Kidney (tissue), 22 donors: ENCODE measurements at places on chromosomes 12 and 14. TPM values are rescaled to one million over a fixed set of nuclear protein-coding genes. Genes with fewer than 3 reads are reported as not detected.
A peak's percentile ranks its signal among the peaks of the same experiment; 100 is the strongest.

DNA sequence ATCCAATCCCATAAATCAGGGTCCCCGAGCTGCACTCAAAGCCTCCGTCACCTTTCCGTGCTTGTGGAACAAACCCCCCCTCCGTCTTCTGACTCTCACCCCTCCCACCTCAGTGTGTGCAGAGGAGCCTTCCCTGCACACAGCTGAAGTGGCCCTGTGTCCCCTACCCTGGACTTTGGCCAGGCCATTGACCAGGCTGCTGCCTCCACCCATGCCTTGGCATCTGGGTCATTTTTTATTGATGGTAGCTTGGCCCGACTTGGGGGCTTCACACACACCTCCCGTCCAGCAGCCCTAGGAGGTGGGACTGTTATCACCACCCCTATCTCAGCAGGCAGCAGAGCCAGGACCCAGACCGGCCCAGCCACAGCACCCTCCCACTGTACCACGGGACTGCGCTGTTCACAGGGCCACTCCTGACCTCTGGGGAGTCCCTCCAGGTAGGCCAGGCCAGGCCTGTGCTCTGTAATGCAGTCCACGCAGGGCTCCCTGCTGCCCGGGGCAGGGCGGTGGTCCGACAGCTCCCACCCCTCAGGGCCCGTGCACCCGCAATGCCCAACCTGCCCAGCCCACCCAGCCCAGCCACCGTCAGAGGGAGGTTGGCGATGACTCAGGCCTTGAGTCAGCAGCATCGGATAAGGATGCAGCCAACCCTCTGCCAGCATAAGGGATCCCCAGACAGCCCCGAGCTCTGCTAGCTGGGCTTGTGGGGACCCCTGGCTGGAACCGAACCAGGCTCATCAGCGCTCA, 9.2 kb upstream of the INF2 start:
- peak; percentile 66 for DNase-seq

GRCh38 chr12:6274231-6275221, 36.0 kb upstream of the PLEKHG6 start:
- no peak for DNase-seq

GRCh38 chr12:114265036-114265435, 140.9 kb downstream of the TBX5 start:
- no peak for DNase-seq

DNA sequence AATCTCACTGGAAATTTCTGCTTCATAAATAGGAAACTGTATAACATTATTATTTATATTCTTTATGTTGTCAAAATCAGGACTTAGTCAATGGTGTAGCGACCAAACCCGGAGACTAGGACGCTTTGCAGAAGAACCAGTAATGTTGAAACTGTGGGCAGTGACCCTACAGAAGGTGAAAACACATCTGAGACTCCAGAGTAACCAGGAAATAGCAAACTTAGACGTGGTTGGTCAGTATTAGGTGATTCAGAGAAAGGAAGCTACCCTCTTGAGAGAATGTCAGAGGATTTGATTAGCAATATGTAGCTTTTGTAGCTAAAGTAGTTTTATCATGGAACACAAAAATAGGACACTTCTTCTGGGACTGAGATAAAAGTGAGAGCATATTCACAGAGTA, 381.9 kb downstream of the SLC16A7 start:
- DNase-seq = no peak

DNA sequence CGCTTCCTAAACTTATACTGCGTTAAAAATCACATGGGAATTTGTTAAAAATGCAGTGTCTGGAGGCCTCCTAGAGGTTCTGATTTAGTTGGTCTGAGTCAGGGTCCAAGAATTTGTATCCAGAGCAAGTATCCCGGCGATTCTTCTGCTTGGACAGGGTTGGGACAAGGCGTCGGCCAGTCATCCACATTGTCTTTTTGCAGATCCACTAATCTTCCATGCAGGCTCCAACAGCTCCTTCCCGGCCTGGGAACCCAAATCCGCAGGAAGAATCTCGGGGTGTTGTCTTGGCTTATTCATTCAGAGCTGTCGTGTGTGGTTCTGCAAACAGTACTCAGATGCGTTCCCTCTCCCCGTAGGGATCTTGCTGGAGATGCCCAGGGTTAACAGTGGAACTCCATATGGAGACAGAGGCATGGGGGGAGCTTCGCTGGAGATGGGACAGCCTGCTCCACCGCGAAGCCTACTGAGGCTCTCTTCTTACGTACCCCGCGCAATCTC, 25.3 kb downstream of the GPRC5D start:
- DNase-seq = no peak

DNA sequence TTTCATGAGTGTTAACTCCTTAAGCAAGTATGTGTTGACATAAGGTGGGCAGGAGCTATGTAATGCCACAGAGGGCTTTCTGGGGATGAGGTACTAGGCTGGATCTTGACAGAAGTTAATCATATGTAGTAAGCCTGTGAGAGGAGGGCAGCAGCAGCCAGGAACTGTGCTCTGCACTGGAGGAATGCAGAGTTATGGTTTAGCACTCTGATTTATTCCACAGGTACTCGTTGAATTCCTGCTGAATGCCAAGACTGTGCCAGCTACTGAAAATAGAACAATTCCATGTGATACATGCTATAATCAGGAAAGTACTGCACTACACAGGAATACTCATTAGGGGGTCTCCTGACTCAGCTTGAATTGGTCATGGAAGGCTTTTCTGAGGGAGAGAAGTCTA, 58.7 kb downstream of the SUSD6 start:
- DNase-seq = no peak

DNA sequence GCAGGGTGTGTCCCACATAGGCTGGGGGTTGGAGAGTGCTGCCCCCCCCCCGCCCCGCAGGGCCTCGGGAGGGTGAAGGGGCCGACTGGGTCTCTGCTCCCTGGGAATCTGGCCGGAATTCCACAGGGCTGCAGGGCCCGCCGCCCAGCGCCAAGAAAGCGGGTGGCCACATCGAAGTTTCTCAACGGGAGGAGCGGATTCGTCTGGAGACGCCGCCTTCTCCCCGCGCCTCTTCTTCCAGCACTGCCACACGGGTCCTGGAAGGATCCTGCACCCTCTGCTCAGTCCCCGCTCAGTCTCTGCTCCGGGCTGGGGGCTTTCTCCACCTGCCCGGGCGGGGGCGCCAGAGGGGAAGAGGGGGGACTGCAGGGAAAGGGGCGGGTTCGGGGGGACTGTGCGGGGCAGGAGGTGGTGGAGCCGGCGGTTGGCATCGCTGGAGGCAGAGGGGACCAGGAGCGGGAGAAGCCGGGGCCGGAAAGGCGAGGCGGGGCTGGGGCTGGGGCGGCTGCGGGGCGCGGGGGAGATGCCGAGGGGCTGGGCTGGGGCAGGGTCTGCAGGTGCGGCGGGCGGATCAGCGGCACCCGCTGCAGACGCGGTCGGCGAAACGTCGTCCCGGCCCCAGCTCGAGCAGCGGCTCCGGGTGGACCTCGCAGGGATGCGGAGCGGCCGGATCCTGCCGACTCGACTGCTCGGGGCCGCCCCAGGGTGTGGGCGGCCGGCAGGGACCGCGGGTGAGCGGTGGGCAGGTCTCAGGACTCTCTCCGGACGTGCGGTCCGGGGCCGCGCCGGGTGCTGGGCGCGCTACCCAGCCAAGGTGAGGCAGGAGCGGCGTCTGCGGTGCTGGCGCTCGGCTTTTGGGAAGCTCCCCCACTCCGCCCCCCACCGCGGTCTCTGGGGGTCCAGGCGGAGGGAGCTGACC, 811.4 kb upstream of the TMEM132C start:
- DNase-seq = peak; percentile 19

DNA sequence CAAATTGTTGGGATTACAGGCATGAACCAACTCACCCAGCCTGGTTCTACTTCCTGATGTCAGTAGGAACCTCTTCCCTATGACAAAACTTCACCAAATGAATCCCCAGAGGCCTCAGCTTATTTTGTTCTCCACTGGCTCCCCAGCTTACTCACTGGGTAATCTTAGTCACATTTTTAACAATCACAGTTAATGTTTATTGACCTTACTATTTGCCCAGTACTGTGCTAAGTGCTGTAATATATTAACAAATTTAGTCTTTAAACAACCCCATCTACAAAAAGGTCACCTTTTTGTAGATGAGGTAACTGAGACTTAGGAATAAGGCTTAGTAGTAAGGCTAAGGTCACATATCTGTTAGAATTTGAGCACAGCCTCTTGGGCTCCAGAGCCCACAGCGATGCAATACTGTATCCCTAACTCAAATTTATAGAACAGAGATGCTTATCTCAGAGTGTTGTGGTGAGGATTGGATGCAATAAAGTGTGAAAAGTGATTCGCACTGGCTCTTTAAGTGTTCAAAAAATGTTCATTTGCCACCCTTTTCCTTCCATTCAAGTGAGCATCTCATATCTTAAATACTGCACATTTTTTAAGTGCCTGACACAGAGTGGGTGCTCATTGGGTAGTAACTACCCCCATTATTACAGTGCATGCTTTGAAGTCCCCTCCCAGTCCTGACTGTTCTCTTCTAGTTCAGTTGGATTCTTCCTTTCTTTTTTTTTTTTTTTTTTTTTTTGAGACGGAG, 146.4 kb upstream of the ARHGAP5 start:
- no peak for DNase-seq

GRCh38 chr12:59668674-59669073, 72.8 kb downstream of the SLC16A7 start:
- DNase-seq = no peak

- DNase-seq = no peak
Observed at GRCh38 chr12:31752450-31752849, 23.6 kb upstream of the AMN1 start.

DNA sequence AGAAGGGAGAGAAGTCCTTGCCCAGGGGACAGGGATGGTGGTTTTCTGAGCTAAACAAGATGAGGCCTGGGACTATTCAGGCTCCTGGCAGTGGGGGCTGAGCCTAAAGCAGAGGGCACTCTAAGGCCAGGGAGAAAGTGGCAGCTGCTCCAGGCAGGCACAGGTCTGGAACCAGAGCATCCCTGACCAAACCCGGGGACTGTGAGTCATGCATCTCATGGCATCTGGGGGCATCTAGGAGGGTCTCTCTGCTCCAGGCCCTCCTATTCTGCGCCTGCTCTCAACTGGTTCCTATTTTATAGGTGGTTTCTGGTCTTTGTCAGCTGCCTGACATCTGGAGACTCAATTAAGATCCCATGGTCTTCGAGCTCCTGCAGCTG, 11.6 kb downstream of the KRT7 start:
- DNase-seq = no peak

- no peak for DNase-seq
Observed at GRCh38 chr14:38209572-38210557, 2.2 kb downstream of the SSTR1 start.

DNA sequence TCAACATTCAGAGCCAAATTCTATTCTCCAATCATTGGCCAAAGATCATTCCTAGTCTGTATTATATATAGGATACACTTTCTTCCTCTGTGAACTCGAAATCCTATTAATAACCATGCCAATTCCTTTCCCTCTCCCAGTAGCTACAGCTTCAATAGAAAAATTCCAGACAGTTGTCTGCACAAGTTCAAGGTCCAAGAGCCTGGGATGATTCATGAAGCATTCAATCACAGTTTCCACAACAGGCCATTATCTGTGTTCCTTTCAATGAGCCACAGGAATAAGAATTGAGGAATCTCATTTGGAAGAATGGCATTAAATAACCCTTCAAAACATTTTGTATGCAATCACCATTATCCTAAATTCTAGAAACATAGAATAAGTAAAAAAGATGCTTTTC, 437.4 kb downstream of the RMST start:
- DNase-seq = no peak

DNA sequence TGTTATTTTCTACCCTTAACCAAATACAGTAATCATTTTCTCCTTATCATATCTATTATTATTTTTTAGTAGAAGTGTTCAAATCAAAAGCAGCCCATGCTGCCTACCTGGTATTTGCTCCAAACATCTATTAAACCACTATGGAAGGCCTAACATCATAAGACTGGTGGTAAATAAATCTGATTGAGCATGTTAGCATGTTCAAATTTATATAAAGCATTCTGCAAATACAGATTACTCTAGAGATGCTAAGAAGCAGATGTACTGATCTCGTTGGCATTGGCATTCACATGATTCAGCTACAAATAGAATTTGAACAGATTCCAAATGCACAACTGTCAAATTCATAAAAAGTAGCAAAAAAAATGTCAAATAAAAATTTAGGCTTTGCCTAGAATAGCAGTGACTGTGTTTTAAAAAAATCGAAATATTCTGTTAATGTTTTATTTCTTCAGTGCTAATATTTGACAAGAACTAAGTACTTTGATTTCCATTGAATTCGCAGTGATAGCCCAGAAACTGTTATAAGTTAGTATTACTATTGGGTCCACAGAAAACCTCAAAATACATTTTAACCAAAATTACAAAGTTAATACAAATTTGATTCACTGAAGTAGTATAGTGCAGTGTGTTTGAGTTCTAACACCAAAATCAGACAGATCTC, 9.4 kb upstream of the OSBPL8 start:
- no peak for DNase-seq

- no peak for DNase-seq
Observed at GRCh38 chr12:67853204-67853603, 136.0 kb upstream of the IFNG-AS1 start.

The ITGA7 gene
- polyA plus RNA-seq = 26.2 TPM

The AQP5 gene
- 0.99 TPM for polyA plus RNA-seq

The COL2A1 gene
- polyA plus RNA-seq = not detected

The PLCZ1 gene
- not detected for polyA plus RNA-seq

The IGF1 gene
- 0.71 TPM for polyA plus RNA-seq

The WNT1 gene
- not detected for polyA plus RNA-seq

The RTN1 gene
- 4.5 TPM for polyA plus RNA-seq
